Activated naive CD4-positive, alpha-beta T cell treated with anti-CD3 and anti-CD28 coated beads for 36 hours (primary cell): ENCODE measurements at places on chromosomes 13 and 19.

GRCh38 chr19:8302734-8303133 lies 5.4 kb downstream of the CD320 start:
- peaks cover 18% of the 10 kb centered on the region for H3K36me3 ChIP-seq
- no peaks in the 10 kb centered on the region for H3K27me3 ChIP-seq
- peak; percentile 1 for DNase-seq
- H3K4me3 ChIP-seq, result no peak overlapping the region

- H3K27me3 ChIP-seq, result no peaks in the 10 kb centered on the region
- H3K4me3 ChIP-seq, result no peak overlapping the region
- H3K36me3 ChIP-seq, result peaks cover 43% of the 10 kb centered on the region
- DNase-seq, result no peak
- no peak overlapping the region for H3K27ac ChIP-seq
These were observed 116.5 kb upstream of the FBXL3 start for GRCh38 chr13:77143431-77143830.

- H3K27me3 ChIP-seq, result no peaks in the 10 kb centered on the region
- no peak overlapping the region for H3K27ac ChIP-seq
- no peak for DNase-seq
- no peaks in the 10 kb centered on the region for H3K36me3 ChIP-seq
These were observed 436.2 kb upstream of the SLITRK5 start for GRCh38 chr13:87234981-87235380.

DNA sequence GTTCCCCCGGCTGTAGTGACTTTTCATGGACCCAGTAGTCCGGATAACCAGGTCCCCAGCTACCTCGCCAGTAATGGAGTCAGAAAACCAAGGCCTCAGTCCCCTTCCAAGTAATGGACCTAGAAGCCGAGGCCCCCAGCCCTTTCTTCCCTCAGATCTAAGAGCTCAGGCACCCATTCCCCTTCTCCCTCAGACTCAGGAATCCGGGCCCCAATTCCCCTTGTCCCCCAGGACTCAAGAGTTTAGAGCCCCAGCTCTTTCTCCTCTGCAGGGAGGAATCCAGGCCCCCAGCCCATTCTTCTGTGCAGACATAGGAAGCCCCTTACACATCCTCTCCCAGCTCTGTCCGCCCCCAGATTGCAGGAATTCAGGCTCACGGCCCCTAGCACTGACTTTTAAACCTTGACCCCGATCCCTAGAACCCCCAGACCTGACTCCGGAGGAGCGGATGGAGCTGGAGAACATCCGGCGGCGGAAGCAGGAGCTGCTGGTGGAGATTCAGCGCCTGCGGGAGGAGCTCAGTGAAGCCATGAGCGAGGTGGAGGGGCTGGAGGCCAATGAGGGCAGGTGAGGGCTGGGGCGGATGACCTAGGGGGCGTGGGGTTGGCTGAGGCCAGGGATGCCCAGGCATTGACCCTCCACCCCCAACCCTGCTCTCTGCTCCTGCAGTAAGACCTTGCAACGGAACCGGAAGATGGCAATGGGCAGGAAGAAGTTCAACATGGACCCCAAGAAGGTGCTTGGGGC lies 938 bp downstream of the CYTH2 start:
- no peaks in the 10 kb centered on the region for H3K27me3 ChIP-seq
- H3K36me3 ChIP-seq, result peaks cover 10% of the 10 kb centered on the region
- DNase-seq, result no peak
- peak overlapping the region; percentile 84 for H3K4me3 ChIP-seq
- peak overlapping the region; percentile 65 for H3K27ac ChIP-seq

DNA sequence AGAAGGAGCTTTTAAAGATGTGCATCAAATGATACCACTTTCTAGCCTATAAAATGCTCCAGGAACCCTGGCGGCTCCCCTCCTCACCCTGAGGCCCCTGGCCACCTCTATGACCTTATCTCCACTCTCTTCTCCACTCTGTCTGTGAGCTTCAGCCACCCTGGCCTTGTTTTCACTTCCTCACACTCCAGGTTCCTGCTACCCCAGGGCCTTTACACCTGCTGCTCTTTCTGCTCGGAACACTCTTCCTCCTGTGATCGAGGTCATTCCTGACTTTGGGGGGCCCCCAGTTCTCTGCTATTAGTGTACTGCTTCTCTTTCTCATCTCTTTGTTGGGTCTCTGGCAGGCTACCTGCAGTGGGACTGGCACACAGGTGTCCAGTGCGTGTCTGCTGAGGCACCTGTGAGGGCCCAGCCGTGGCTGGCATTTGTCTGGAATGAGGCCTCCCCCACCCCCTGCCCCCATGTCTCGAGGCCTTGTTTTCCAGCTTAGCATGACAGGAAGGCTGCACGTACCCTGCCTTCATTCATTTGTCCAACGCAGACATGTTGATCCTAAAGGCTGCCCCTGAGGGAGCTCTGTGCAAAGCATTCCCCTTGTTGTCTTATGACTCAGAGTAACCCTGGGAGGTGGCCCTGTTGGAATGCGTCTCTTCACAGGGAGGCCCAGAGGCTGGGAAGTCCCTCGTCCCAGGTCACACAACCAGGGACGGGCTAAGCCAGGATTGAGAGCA lies 2.3 kb downstream of the DDA1 start:
- peaks cover 36% of the 10 kb centered on the region for H3K4me1 ChIP-seq
- H3K27me3 ChIP-seq, result no peaks in the 10 kb centered on the region
- no peak overlapping the region for H3K27ac ChIP-seq
- H3K36me3 ChIP-seq, result peaks cover 15% of the 10 kb centered on the region
- no peak for DNase-seq

GRCh38 chr19:16384688-16385087 lies 60.1 kb downstream of the KLF2 start:
- H3K27me3 ChIP-seq, result no peaks in the 10 kb centered on the region
- DNase-seq, result no peak
- peaks cover 33% of the 10 kb centered on the region for H3K36me3 ChIP-seq
- H3K4me1 ChIP-seq, result peaks cover 35% of the 10 kb centered on the region

GRCh38 chr19:49362048-49362928 lies at the start of gene TEAD2:
TEAD2 (minus strand) TSS chr19:49362416; CDS start chr19:49360075, 2,341 bp downstream.
- H3K4me1 ChIP-seq, result peaks cover 11% of the 10 kb centered on the region
- H3K4me3 ChIP-seq, result peak within 1 kb of the TSS; percentile 34
- H3K36me3 ChIP-seq, result no peaks in the 10 kb centered on the region
- no peak within 1 kb of the TSS for H3K27ac ChIP-seq

DNA sequence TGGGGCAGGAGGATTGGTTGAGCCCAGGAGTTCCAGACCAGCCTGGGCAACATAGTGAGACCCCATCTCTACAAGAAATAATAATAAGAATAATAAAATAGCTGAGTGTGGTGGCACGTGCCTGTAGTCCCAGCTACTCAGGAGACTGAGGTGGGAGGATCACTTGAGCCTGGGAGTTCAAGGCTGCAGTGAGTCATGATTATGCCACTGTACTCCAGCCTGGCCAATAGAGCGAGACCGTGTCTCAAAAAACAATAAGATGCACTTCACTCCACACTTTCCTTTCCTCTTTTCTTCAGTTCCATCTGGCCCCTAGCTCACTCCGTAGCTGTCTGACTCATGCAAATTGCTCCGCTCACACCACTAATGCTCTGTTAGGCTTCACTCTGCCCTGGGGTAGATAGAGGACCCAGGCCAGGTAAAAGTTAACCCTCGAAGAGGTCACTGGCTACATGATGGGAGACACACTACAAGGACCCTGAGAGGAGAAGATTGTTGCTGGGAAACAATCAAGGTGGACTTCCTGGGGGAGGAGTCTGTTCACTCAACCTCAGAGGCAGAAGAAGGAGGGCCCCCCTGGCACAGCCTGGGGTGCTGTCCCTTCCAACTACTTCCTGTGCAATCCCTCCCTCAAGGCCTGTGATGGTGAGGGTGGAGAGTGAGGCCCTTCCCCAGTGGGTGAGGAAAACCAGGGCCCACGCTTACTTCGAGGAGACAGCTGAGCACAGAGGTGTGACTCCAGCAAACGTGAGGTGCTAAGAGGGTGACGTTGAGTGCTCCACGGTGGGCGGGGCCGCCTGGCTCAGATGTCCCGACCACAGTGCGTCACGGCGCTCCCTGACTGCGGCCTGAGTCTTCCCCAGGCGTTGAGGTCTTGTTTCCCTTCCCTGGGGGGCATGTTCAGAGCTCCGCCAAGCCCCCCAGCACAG lies 8.8 kb upstream of the TNFSF9 start:
- no peak overlapping the region for H3K4me3 ChIP-seq
- no peaks in the 10 kb centered on the region for H3K27me3 ChIP-seq
- DNase-seq, result peak; percentile 47
- H3K4me1 ChIP-seq, result peaks cover 25% of the 10 kb centered on the region

DNA sequence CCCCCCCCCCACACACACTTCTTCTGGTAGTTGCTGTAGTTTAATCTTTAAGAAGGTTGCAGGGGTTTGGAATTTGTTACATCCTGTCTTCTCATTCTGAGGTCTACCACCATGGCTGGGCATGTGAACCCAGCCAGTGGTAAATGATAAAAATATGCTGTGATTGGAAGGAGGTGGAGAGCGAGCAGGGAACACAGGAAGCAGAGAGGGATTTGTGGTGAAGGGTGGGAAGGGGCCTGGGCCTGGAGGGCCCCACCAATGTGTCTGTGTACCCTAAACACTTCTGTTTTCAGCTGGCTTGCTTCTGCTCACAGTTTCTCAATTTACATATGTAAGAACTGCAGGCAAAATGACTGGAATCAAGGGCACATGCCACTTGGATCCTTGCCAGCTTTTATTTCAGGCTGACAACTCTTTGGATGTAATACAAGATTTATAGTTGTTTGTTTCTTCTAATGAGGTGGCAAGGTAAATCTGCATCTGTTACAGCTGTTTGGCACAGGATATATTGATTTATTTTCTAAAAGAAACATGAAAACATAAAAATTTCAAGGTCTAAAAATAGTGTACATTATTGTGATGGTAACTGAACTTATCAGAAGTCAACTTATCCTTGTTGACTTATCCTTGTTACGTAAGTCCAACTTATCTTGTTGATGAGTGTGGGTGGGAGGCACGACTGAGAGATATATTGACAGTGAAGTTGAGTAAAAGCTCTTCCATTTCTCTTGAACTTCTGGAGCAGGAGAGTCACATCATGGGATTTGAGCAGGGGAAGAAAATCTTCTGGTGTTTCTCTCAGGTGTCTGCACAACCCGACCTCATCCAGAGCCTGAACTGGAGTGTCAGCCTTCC lies 313.2 kb downstream of the SHISA2 start:
- H3K4me1 ChIP-seq, result peaks cover 21% of the 10 kb centered on the region
- no peaks in the 10 kb centered on the region for H3K27me3 ChIP-seq
- H3K4me3 ChIP-seq, result no peak overlapping the region
- DNase-seq, result peak; percentile 10

DNA sequence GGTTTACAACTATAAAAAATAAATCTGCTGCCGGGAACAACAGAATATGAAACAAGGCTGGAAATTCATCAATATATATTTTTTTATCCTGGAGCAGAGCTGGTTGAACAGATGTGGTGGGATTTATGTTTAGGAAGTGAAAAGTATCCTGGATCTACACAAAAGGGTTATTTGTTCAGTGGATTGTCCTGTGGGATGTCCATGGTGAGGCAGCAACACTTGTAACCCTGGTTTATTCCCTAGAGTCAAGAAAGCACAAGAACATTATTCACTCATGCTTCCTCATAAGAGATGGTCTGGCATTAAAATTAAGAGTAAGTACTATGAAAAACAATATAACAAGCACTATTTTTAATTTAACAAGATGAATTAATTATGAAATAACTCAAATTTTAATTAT lies 46.0 kb downstream of the PRR20E start:
- H3K36me3 ChIP-seq, result no peaks in the 10 kb centered on the region
- H3K27ac ChIP-seq, result no peak overlapping the region
- H3K27me3 ChIP-seq, result no peaks in the 10 kb centered on the region
- no peak overlapping the region for H3K4me3 ChIP-seq

GRCh38 chr19:41174297-41174928 lies 18.6 kb upstream of the CYP2S1 start:
- H3K4me3 ChIP-seq, result no peak overlapping the region
- DNase-seq, result no peak
- no peaks in the 10 kb centered on the region for H3K27me3 ChIP-seq
- H3K27ac ChIP-seq, result no peak overlapping the region

DNA sequence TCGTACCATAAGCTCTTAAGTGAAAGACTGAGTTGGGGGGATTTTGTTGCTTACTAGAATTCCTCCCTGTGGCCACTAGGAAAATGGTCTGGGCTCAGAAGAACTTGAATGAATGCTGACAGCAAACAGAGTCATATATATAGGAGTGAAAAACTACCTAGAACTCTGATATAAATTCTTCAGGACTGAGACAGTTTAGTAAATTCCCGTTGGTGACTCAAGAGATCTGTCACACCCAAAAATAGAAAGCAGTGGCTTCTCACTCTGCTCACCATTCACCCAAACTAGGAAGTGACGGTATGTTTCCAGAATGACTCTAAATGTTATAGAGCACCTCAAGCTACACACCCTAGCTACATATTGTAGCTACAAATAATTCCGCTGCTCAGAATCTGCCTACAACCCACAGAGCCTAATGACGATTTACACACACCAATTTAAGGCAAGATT lies 116.2 kb downstream of the TBC1D4 start:
- H3K4me1 ChIP-seq, result peaks cover 35% of the 10 kb centered on the region
- no peaks in the 10 kb centered on the region for H3K36me3 ChIP-seq
- H3K27ac ChIP-seq, result peak overlapping the region; percentile 77
- DNase-seq, result peak; percentile 40

- no peak overlapping the region for H3K4me3 ChIP-seq
- H3K27me3 ChIP-seq, result no peaks in the 10 kb centered on the region
- H3K27ac ChIP-seq, result no peak overlapping the region
These were observed 12.7 kb upstream of the TNFSF14 start for GRCh38 chr19:6682607-6683128.

- H3K36me3 ChIP-seq, result no peaks in the 10 kb centered on the region
- no peak for DNase-seq
- H3K4me3 ChIP-seq, result no peak overlapping the region
- H3K27me3 ChIP-seq, result no peaks in the 10 kb centered on the region
- H3K27ac ChIP-seq, result no peak overlapping the region
These were observed 357.7 kb downstream of the LMO7 start for GRCh38 chr13:75993823-75994222.

GRCh38 chr19:14476673-14477401 lies 1.7 kb upstream of the PTGER1 start:
- H3K4me3 ChIP-seq, result no peak overlapping the region
- no peak for DNase-seq
- H3K27ac ChIP-seq, result no peak overlapping the region
- peaks cover 3% of the 10 kb centered on the region for H3K36me3 ChIP-seq
- H3K27me3 ChIP-seq, result peaks cover 19% of the 10 kb centered on the region
- peaks cover 29% of the 10 kb centered on the region for H3K4me1 ChIP-seq

DNA sequence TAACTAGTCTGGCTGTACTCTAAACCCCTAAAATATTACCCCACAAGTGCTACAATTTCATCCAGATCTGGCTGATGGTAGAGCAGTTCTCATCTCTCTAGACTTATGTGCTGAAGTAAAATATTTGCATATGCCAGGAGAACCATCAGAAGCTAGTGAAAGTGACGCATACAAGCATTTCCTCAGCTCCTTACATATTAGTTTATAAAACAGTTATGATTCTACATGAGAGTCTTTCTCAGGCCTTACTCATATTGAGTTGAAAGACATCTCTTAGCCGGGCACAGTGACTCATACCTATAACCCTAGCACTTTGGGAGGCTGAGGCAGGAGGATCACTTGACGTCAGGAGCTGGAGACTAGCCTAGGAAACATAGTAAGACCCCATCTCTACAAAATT lies 15.9 kb upstream of the ZNF30 start:
- H3K4me1 ChIP-seq, result peaks cover under 1% of the 10 kb centered on the region
- H3K4me3 ChIP-seq, result no peak overlapping the region
- peaks cover 19% of the 10 kb centered on the region for H3K27me3 ChIP-seq
- H3K27ac ChIP-seq, result no peak overlapping the region
- H3K36me3 ChIP-seq, result no peaks in the 10 kb centered on the region

- peaks cover 36% of the 10 kb centered on the region for H3K36me3 ChIP-seq
- H3K4me3 ChIP-seq, result peak overlapping the region; percentile 89
- peaks cover 55% of the 10 kb centered on the region for H3K4me1 ChIP-seq
- peak overlapping the region; percentile 83 for H3K27ac ChIP-seq
- no peak for DNase-seq
- H3K27me3 ChIP-seq, result no peaks in the 10 kb centered on the region
These were observed 3.9 kb downstream of the DNAJB1 start for GRCh38 chr19:14514215-14514863.
